Activated T-helper 9 cell treated with anti-CD3 and anti-CD28 coated beads, Interleukin-2, amount 50 U/mL, for 16 hours (primary cell): ENCODE measurements at places on chromosomes 6 and 20.

GRCh38 chr6:157561929-157562810, 181.2 kb downstream of the ZDHHC14 start:
- DNase-seq, result no peak

DNA sequence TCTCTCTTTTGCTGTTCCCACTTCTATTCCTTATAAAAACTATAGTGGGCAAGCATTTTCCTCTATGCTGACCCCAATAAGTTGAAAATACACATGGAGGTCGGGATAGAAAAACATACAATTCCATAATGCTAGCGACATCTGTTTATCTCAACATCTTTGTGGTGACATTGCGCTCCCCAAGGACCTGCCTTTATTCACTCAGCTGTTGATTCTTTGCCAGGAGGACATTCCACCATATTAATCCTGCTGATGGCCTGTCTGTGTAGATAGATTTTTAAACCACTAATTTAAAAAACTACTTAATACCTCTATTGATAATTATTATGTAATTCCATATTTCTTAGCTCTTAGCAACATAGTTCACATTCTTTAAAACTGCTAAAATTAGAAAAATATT, 555.3 kb upstream of the MAP3K7 start:
- no peak for DNase-seq

DNA sequence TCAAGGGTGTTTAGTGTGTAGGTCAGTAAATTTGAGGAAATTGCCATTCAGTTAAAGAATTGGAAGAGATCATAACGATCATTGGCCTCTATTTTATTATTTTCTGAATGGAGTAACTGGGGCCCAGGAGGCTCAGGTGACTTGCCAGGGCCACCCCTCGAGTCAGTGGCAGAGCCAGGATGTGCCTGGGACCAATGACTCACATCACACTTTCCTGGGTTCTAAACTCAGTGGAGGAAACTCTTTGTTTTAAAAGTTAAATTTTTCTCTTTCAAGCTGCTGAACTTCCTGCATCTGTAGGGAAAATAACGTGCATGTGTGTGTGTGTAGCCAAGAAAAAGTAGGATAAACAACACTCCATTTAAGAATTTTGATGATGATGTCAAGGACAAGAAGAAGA, 135.5 kb downstream of the MYLK4 start:
- no peak for DNase-seq

- DNase-seq, result peak; percentile 63
These were observed 117.3 kb downstream of the HFE start for GRCh38 chr6:26204332-26205160.

DNA sequence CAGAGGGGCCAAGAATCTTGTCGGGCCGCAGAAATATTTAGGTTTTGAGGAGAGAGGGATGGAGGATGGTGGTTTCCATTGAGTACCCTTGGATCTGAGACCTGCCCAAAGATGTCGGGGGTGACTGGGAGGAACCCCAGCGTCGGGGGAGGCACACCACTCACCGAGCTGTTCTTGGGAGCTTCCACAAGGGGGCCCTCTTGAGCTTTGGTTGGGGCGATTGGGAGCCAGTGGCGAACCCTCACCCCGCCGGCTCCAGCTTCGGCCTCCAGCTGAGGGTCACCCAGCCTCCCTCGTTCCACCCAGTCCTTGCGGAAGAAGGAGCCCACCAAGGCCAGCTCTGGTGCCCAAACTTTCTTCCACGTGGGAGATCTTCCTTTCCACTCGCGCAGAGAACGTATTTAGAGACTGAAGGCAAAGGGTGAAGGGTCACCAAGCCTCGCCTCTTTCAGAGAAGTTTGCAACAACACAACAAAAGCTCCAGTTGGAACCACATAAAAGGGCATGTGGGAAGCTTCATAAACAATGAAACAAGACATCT, 33.6 kb downstream of the APCDD1L start:
- no peak for DNase-seq

GRCh38 chr6:119052292-119052889, 26.1 kb downstream of the FAM184A start:
- no peak for DNase-seq

- no peak for DNase-seq
These were observed 801.6 kb downstream of the EPHA7 start for GRCh38 chr6:92617721-92618120.

GRCh38 chr6:129672881-129673631, 36.9 kb downstream of the ARHGAP18 start:
- no peak for DNase-seq

- no peak for DNase-seq
These were observed 298.2 kb downstream of the SAMD5 start for GRCh38 chr6:147806697-147807096.

DNA sequence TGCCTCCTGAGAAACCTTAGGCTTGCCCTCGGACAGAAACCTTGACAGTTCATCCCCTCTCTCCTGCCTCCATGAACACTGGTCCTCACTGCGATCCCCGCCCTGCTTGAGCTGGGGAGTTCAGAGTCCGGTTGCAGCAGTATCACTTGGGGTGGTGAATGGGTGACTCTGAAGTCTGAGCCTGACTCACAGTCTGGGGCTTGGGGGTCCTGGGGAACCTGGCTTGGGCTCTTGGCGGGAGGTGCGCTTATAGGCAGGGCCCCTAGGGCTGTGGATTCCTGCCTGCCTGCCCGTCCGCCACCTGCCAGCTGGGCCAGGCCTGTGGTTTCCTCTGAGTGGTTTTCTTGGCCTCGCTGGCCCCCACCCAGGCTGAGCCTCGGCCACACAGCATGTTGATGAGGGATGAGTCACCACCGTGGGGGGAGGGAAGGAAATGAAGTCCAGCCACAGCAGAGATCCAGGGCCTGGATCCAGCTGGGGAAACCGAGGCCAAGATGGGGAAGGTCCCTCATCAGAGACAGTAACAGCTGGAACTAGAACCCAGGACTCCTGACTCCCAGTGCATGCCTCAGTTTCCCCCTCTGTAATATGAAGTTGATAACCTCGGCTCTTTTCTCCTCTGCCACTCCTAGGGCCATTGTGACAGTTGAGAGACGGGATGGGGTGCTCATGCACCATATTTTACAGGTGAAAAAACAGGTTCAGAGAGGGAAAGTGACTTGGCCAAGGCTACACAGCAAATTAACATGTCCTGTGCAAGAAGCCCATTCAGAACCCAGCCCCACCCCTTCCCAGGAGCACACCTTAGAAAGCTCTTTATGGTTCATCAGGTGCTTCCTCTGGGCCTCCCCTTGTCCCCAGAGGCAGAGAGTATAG, 9.2 kb downstream of the FOXS1 start:
- no peak for DNase-seq

GRCh38 chr20:45358282-45359068, 4.5 kb upstream of the SYS1 start:
- no peak for DNase-seq

DNA sequence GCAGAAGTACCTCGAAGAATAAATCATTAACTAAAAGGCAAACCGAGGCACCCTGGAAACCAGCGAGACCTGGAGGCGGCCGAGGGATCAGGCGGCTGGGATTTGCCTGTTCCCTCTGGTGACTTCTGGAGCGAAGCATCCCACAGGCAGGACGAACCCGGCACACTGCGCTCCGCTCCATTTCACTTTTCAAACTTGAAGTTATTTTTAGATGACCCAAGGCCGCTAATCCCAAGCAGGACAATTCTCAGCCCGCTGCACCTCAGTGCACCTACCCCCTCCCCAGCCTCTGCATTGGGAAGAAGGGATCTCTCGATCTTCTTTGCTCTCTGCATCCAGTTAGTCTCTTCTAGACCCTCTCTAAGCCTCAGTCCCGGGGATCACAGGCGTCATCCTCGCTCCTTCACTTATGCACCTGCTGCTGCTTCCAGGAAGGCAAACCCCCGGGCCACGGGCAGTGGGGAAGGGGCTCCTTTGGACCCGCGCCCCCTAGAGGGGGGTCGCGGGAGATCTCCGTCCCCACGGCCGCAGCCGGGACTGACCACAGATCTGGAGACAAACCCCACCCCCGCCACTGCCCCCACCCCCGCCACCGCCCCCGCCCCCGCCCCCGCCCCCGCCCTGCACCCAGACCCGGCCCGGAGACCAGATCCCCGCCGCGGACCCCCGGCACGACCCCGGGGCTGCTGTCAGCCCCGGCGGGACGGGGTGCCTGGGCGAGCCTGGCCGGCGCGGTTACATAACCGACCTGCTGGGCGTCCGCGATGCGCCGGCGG, 636 bp downstream of the RCAN2 start:
- no peak for DNase-seq

DNA sequence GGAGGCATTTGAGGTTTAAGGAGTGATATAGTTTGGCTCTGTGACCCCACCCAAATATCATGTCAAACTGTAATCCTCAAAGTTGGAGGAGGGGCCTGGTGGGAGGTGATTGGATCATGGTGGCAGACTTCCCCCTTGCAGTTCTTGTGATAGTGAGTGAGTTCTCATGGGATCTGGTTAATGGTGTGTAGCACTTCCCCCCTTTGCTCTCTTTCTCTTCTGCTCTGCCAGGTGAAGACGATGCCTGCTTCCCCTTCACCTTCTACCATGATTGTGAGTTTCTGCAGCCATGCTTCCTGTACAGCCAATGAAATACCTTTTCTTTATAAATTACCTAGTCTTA, 1.7 kb upstream of the HDDC2 start:
- DNase-seq, result no peak

DNA sequence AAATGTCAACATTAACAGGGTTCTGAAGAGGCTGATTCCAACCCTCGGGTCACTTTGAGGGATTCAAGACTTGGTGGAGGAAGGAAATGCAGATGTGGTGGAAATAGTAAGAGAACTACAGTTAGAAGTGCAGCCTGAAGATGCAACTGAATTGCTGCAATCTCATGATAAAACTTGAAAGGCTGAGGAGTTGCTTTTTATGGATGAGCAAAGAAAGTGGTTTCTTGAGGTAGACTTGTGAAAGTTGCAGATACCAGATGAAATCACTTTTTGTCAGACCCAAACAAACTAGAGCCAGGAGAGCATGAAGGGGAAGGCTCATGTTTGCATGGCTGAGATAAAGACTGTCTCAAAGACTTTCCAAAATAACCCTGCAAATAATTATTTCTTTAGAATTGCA, 16.2 kb downstream of the ANKRD6 start:
- DNase-seq, result no peak

GRCh38 chr6:31722173-31722572, 627 bp upstream of the LY6G6C start:
- no peak for DNase-seq

- no peak for DNase-seq
These were observed 413.5 kb downstream of the CDC5L start for GRCh38 chr6:44800784-44801592.

- DNase-seq, result no peak
These were observed 200.3 kb upstream of the FAM83B start for GRCh38 chr6:54646069-54646950.

DNA sequence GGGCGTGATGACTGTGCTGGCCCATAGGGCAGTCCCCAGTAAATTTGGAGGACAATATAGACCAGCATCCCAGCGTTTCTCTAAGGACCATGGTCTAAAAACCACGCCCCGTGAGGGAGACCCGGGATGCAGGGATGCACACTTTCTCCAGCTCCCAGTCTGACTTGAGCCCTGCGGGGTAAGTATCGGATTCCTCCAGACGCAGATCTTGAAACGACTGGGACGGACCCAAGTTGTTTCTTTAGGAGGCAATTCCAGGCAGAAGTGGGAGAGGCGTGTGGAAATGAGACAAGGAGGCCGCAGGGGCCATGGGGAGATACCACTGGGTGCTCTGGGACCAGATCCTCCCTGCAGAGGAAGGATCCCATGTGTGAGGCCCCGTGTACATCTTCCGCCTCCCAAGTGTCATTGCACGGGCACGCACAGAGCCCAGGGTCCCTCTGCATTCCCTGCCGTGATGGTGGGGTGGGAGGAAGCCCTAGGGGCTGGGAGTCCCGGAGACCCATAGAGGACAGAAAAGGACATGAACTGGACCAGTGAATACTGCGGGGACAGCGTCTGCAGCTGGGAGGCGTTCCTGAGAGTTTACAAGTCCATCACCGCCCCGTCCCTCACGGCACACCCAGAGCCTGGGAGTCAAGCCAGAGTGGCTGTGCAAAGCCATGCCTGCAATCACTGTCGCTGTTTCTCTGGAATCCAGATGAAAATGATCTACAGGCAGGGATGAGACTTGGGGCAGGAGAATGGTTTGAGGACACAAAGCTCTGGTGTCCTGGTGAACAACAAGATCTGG, 522.9 kb downstream of the CDH26 start:
- DNase-seq, result no peak

DNA sequence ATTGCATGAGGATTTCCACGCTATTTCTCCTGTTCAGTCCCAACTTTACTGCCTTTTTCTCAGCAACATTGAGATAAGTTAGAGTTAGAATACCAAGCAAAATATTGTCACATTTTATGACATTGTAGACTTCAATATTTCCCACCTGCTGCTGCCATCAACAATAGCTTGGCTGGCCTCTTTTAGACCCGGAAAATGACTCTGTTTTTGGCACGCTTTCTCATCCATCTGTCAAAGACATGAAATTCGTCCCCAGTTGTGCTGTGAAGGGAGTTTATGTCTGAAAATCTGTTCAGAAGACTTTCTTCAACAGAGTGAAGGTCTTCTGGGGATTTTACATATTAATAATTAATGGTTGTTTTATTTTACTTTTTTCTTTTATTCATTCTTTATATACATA, 857.3 kb downstream of the FRK start:
- DNase-seq, result no peak

DNA sequence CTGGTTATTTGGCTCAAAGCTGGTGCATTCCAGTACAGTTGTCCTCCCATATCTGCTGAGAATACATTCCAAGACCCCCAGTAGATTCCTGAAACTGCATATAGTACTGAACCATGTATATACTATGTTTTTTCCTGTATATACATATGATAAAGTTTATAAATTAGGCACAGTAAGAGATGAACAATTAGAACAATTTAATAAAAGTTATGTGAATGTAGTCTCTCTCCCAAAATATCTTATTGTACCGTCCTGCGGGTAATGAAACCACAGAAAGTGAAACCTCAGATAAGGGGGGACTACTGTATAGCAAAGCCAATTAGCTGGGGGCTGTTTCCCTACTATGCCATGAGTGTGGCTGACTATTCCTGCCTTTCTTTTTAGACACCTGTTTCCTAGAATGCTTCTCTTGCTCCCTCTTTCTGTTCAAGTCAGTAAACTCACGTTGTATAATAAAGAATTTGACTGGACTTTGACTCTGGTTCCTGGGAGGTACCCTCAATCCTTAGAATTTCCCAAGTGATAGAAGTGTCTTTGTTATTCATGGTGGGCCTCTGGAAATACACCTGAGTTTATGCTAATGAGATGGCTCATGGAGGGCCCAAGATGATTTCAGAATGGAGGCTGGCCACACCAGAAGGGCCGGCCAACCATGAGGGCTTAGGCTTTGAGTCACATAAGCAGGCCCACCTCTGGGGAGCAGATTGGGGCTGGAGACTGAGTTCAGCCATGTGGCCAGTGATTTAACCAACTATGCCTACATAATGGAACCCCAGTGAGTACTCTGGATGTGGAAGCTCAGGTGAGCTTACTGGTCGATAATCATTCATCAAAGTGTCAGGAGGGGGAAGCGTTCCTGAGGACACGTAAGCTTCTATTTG, 689 bp upstream of the BLOC1S5 start:
- DNase-seq, result no peak

GRCh38 chr6:141877275-141877983, 255.3 kb upstream of the GJE1 start:
- DNase-seq, result no peak
